ENCODE measurements at places on chromosomes 11 and 22.
A peak's percentile ranks its signal among the peaks of the same experiment; 100 is the strongest.

DNA sequence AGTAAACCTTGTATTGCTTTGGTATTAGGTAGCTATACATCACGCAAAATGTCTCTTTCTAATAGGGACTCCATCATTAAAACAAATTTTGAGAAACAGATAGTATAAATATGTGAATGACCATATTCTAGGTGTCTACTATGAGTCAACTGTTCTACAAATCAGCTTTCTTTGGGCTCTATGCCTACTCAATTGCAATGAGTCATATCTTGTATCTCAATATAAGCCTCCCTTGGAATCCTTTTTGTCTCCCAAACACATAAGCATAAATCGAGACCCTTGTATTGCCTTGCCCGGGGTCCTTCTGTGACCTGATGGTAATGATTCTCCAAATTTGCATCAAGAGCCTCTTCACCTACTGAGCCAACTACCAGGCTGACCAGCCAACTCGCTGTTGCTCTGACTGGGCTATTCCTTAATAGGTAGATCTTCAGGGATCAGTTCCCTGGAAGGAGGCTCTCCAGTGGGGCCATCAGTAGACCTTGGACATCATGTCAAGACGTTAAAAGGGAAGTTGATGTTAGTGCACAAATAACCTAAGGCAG lies 22.2 kb downstream of the BLID start:
- no peak for DNase-seq

- no peak for DNase-seq
These were observed 5.1 kb downstream of the CARS1 start for GRCh38 chr11:3052109-3052479.

- no peak for DNase-seq
These were observed 135.6 kb downstream of the ST3GAL4 start for GRCh38 chr11:126491092-126491491.

DNA sequence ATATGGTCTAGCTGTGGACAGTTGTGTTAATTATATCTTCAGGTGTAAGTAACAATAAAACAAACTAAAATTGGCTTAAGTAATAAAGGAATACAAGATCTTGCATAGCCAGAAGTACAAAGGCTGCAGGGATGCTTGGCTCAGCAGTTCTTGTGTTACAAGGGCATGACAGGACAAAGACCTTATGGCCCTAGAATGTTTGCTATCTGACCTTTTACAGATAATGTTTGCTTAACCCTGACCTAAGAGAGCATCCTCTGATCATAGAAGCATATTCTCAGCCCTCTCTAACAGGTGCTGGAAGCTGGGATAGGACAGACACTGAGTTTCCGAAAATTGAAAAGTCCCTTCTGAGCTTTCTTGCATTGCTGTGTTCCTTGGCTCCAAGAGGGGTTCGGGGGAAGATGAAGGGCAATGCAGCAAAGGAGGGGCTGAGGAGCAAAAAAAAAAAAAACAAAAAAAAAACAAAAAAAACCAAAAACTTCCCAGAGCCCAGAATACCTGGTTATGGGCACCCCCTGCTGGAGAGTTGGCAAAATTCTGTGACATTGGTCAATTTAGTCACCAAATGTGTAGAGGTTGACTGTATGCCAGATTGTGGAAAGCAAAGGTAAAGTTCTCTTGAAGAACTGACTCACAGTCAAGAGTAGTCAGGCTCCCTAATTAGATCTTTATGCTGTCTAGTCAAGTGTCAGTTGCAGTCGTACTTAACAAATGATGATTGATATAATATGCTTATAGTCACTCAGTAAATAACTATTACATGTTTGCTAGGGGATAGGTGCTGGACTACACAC lies 10.4 kb upstream of the HIKESHI start:
- DNase-seq, result peak; percentile 52

DNA sequence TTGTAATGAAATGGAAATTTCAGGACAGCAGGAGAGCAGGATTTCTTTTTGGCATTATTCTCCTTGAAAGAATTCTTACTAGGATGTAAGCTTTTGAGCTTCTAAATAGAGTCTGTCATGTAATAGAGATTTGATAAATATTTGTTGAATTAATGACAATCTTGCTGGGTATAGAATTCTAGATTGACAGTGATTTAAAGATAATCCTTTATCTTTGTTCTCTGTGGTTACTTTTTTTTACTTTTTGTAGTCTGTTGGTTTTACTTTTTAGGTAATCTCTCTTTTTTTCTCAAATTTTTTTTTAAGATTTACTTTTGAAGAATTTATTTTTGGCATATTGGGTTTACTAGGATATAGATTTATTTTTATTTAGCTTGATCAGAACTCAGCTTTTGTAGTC lies 54.8 kb downstream of the TMEM135 start:
- no peak for DNase-seq

All from activated gamma-delta T cell treated with Interleukin-2 at 50 U/mL for 16 hours (primary cell).